ENCODE measurements at places on chromosomes 6 and 20.

GRCh38 chr6:132213732-132214131, 187.5 kb downstream of the MOXD1 start:
- DNase-seq, result no peak

DNA sequence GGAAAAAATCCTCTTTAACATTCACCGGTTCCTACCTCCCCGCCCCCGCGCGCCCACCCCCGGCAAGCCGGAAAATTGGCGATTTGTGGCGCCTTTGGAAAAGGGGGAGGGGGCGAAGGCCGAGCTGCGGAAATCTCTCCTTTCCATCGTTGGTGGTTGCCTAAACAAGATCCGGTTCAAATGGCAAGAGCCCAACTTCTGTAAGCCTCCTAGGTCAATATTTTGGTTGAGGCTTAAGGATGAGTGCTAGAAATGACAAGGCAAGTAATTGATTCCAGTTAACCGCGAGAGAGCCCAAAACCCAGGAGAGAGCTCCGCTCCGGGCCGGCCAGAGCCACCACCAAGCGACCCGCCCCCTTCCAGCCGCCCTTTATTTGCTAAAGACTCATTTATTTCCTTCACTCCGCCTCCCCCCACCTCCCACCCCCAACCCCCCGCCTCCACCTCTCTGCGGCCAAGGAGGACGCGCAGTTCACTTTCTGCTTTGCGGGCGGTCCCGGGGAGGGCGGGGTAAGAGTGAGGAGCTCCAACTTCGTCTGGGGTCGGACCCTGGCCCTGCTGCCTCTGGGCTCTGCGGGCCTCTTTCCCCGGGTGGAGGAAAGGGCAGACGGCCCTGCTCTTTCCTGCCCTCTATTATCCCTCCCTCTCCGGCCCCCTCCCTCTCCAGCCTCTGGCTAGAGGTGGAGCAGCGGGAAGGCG, 838 bp upstream of the NKX2-2 start:
- DNase-seq, result no peak

- DNase-seq, result no peak
Observed at GRCh38 chr6:121449331-121449730, 13.9 kb downstream of the GJA1 start.

DNA sequence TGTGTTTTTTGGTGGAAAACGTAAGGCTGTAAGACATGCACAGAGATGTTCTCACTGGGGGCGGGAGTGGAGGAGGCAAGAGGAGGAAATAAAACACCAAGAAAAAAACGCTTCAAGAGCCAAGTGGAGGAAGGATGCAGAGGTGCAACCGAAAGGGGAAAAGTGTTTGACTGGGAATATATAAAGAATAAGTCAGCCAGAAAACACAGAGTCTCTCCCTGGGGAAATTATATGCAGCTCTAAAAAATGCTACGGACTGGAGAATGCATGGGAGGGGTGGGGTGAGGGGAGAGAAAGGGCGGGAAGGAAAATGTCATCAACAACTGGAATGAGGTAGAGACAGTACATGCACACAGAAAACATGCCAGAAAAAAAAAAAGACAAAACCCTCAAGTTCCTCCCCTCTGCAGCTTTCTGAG, 133.5 kb downstream of the SCML4 start:
- no peak for DNase-seq

DNA sequence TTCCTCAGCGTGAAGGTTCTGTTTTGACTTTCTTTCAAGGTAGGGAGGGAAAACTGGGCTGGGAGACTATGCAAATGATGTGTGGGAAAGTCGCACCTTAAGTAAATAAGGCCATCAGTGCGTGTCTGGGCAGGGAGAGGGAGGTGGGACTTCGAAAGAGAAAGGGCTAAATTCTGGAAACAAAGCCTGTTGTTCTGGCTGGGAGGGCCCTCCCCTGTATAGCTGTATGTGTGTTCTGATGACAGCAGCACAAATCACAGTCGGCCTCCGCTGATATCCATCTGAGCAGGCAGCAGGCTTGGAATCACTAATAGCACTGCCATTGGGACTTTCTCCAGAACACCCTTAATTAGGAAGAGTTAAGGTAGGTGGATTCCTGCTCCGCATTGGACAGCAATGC, 19.2 kb downstream of the JAG1 start:
- no peak for DNase-seq

- DNase-seq, result no peak
Observed at GRCh38 chr6:161676586-161676985, 402.7 kb upstream of the AGPAT4 start.

DNA sequence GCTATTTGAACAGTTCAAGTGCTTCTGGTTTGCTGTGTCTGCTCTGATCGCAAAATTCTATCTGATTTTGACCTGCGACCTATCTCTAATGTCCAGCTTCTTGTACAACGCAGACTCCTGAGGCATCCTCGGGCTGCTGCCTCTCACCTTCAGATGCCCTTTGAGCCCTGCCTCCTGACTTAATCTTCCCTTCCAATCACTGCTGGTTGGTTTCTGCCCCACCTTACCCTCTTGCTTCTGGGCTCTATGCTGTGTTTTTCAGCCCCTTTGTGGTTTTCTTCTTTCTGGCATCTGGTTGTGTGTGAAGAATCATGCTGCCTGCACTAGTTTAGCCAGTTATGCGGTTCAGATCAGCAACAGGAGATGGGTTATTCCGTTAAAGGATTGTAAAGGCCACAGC, 131.2 kb upstream of the THEMIS start:
- DNase-seq, result no peak

DNA sequence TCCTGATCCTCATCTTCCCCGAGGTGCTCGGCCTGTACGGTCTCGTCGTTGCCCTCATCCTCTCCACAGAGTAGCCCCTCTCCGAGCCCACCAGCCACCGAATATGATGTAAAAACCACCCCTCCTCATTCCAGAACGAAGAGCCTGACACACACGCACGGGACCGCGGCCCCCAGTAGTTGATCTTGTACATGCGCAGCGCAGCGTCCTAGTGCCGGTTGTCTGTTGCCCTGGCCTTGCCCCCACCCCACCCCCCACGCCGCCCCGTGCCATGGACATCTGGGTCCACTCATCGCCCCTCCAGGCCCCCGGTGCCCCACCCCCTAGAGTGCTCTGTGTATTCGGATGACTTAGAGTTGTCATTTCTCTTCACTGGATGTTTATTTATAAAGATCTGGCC, 5.2 kb upstream of the PRPH2 start:
- DNase-seq, result no peak

DNA sequence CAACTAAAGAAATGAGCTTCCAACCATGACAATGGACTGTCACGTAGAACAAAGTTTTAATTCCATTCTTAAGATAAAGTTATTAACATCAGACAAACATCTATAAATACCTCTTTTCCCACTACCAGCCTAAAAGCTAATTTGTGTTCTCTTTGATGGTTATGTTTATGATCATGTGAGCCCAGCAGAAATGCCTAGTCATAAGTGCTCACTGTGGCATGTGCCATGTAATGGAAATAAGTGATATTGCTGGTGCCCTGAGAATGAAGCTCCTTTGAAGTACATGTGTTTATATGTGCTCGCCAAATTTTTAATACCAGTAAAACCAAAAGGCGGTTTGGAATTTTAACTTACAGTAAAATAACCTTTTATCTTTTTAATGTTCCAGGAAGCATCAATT, 205.8 kb downstream of the ISM1 start:
- DNase-seq, result no peak

- no peak for DNase-seq
Observed at GRCh38 chr6:170289180-170289931, 1.5 kb downstream of the DLL1 start.

GRCh38 chr6:9380568-9380967, 945.2 kb upstream of the SLC35B3 start:
- DNase-seq, result no peak

- DNase-seq, result no peak
Observed at GRCh38 chr6:149236589-149236988, 80.9 kb upstream of the TAB2 start.

DNA sequence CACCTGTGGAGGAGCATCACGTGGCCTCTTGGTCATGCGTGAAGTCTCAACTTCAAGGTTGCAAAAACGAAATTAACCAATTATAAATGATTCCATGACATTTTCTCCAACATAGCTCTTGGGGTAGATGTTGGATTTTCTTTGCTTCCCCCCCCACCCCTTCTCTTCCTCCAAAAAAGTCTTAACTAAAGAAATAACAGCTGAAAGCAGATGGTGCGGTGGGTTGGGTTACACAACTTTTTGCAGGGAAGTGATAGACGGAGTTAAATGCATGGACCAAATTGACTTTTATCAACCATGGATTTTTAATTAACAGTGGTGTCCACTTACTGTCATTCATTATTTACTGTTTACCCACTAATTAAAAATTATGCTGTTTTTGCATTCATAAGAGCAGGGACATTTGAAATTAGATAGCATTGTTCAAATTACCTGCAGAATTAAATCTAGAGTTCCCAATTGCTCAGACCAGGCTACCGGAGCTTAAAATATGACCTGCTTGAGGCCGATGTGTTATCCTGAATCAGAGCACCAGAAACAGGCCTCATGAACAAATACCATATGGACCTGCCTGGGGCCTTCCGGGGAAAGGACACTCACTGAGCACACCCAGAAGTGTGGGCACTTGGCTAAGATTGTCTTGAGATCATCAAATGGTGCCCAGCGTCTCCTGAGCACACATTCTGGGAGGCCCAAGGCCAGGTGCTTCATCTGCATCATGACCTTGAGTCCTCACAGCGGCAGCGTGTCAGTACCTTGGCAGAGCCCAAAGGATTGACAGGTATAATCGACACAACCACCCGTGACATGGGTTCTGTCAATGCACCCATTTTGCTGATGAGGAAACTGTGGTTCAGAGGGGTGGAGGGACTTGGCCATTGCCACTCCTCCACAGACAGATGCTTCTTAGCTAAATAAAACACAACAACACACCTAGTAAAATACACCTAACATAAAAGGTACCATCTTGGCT, 41.5 kb downstream of the APCDD1L start:
- no peak for DNase-seq

DNA sequence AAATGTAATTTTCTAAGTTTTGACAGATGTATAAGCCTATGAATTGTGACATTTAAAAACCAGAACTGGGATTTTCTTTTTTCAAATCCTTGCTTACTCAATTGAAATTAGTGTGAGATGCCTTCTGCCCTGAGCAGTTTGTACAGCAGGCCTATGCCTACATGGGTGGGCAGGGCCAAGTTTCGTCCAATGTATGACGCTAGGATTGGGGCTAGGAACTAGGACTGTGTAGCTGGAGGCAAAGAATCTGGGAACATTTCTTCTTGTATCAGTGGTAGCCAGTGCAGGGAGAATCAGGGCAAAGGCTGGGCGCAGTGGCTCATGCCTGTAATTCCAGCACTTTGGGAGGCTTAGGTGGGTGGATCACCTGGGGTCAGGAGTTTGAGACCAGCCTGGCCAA, 3.9 kb upstream of the PTPRA start:
- DNase-seq, result no peak

DNA sequence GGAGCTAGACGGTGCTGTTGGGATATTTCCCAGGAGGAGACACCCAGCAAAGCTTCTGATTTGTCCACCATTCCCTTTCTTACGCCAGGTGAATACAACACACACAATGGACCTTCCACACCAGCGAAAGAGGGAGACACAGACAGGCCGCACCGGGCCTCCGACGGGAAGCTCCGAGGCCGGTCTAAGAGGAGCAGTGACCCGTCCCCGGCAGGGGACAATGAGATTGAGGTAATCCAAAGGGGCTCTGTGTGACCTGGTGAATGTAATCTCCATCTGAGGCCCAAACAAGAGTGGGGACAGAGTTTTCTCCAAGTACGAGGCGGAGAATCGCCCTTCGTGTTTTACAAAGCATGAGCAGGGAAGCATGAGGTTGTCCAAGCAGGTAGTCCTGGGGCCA, 194.5 kb downstream of the EYA2 start:
- DNase-seq, result no peak

DNA sequence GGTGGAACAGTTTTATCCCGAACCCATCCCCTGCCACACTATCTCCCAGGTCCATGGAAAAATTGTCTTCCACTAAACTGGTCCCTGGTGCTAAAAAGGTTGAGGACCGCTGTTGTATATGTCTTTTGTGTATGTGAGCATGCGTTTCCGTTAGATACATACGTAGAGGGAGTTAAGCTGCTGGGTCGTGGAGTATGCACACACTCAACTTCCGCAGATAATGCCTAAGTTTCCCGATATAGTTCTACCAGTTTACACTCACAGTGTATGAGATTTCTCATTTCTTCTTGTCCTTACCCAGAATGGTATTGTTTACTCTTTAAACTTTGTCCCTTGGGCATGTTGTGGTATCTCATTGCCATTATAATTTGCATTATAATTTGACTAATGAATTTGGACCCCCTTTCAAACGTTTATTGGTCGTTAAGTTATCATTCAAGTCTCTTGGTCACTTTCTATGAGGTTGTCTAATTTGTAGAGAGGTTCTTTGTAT, 50.5 kb upstream of the SCAF8 start:
- DNase-seq, result no peak

GRCh38 chr20:6623989-6624388, 143.5 kb upstream of the BMP2 start:
- DNase-seq, result no peak

DNA sequence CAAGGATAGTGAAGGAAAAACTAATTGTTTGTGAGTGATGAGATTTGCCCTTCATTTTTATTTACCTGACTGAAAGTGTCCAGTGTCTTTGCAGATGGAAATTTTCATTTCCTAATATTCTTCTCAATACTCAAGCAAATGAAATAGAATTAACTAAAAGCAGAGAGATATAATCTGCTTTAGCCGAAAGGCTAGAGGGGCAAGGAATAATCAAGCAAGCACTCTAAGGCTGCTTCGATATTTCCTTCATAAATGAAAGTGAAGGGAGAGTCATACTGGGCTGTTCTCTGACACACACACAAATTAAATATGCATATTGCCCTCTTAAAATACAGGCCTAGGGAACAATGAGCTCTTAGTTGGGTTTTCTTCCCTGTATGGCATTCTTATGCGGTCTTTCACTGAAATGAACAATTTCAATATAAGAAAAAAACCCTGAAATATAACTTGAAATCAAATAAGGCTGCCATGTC, 47.5 kb upstream of the POPDC3 start:
- no peak for DNase-seq

- no peak for DNase-seq
Observed at GRCh38 chr6:5764401-5764955, 242.2 kb downstream of the NRN1 start.

DNA sequence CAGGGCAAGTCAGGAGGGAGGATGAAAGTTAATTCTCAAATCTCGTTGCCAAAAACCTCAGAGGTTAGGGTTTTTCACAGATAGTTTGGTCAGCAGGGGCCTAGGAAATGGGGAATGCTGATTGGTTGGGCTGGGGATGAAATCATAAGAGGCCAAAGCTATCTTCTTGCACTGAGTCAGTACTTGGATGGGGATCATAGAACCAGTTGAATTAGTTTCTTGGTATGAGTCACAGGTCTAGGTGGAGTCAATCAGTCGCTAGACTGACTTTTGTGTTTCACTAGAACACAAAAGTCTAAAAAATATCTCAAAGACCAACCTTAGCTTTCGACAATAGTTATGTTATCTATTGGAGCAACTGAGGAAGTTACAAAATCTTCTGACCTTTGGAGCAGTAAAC, 368.5 kb downstream of the TBC1D32 start:
- no peak for DNase-seq

- no peak for DNase-seq
Observed at GRCh38 chr6:21679761-21680265, 86.3 kb downstream of the SOX4 start.

- no peak for DNase-seq
Observed at GRCh38 chr6:167053895-167054530, 54.8 kb downstream of the CEP43 start.
